Ovary (tissue), 10 donors: ENCODE measurements at places on chromosomes 2 and 18. TPM values are rescaled to one million over a fixed set of nuclear protein-coding genes. Genes with fewer than 3 reads are reported as not detected.

GRCh38 chr2:59560769-59561168, 992.7 kb downstream of the BCL11A start:
- no peaks in the 10 kb centered on the region for H3K27me3 ChIP-seq
- no peak for DNase-seq
- H3K4me1 ChIP-seq: no peaks in the 10 kb centered on the region
- H3K4me3 ChIP-seq: no peak overlapping the region
- H3K36me3 ChIP-seq: no peaks in the 10 kb centered on the region
- no peak overlapping the region for H3K27ac ChIP-seq

DNA sequence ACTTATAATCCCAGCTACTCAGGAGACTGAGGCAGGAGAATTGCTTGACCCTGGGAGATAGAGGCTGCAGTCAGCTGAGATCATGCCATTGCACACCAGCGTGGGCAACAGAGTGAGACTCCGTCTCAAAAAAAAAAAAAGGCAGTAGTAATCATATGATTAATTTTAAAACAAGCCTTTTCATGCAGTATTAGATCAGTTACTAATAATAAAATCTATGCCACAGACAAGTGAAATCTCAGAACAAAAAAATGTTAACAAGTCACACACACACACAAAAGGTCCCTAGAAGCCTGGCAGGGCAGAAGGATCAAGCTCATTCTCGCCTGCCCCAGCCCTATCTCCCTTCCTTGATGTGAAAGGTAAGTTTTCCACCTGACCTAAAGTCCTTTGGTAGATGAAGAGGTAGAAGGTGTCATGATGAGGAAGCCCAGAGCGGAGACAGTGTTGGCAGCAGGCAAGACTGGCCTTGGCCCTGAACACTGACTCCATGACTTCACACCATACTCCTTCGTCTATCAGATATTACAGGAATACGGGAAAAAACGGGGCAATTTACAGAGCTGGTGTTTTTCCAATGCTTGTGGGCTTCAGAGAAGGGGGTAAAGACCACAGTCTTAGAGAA, 10.6 kb downstream of the KDSR start:
- no peak overlapping the region for H3K27ac ChIP-seq
- DNase-seq: no peak
- H3K4me1 ChIP-seq: no peaks in the 10 kb centered on the region
- H3K36me3 ChIP-seq: no peaks in the 10 kb centered on the region
- no peak overlapping the region for H3K4me3 ChIP-seq
- no peaks in the 10 kb centered on the region for H3K27me3 ChIP-seq

DNA sequence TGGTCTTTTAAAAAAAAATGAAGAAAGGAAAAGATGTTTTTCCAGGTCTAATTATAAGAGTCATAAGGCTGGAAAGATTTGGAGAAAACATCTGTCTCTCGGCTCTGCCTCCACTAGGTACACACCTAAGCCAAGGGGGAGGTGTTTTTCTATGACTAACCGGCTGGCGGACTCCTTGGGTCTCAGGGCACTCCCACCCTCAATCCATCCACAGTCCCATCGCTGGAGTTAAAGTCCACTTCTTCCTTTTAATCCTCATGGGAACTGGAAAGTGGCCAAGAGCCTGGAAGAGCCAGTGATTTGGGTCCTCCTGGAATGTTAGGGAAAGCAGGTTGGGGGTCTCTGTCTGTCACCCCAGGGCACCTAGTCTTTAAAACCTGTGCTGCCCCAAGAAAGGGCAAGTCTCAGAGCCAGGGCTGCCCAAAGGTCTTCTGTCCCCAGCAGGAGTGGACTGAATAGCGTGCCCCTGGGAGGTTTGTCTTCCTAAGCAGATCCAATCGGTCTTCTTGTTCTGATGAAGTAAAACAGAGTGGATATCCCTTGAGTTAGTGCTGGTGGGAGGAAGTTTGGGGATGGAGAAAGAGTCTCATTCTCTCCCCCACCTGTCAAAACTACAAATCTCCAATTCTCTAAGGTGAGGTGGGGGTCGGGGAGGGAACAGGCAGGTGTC, 66.4 kb downstream of the MCFD2 start:
- peak overlapping the region; percentile 96 for H3K27ac ChIP-seq
- no peaks in the 10 kb centered on the region for H3K36me3 ChIP-seq
- H3K4me3 ChIP-seq: no peak overlapping the region
- H3K27me3 ChIP-seq: no peaks in the 10 kb centered on the region
- peaks cover 51% of the 10 kb centered on the region for H3K4me1 ChIP-seq

DNA sequence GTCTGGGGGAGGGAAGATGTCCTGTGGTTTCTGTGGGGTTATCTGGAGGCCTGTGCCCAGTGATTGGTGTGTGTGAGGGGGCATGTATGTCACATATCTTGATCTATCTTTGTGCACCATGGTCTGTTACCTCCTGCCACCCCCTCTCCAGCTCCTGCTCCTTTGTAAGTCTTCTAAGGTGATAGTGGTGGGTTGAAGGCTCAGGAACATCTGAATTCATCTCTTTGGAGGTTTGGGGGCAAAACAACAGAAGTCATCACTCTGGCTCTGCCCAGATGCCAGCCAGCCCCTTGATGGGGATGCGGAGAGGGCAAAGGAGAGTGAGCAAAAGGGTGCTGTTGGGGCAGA, 2.7 kb upstream of the WNT6 start:
- H3K27ac ChIP-seq: no peak overlapping the region
- DNase-seq: no peak
- H3K36me3 ChIP-seq: no peaks in the 10 kb centered on the region
- H3K27me3 ChIP-seq: no peaks in the 10 kb centered on the region

GRCh38 chr2:138267902-138268254, 233.7 kb upstream of the SPOPL start:
- H3K36me3 ChIP-seq: no peaks in the 10 kb centered on the region
- peaks cover 6% of the 10 kb centered on the region for H3K4me1 ChIP-seq
- no peak for DNase-seq
- no peak overlapping the region for H3K4me3 ChIP-seq
- H3K27me3 ChIP-seq: no peaks in the 10 kb centered on the region
- H3K27ac ChIP-seq: no peak overlapping the region

GRCh38 chr2:10345813-10346212, 43.1 kb downstream of the HPCAL1 start:
- no peaks in the 10 kb centered on the region for H3K36me3 ChIP-seq
- no peaks in the 10 kb centered on the region for H3K4me1 ChIP-seq
- DNase-seq: no peak
- H3K27ac ChIP-seq: no peak overlapping the region
- no peaks in the 10 kb centered on the region for H3K27me3 ChIP-seq

DNA sequence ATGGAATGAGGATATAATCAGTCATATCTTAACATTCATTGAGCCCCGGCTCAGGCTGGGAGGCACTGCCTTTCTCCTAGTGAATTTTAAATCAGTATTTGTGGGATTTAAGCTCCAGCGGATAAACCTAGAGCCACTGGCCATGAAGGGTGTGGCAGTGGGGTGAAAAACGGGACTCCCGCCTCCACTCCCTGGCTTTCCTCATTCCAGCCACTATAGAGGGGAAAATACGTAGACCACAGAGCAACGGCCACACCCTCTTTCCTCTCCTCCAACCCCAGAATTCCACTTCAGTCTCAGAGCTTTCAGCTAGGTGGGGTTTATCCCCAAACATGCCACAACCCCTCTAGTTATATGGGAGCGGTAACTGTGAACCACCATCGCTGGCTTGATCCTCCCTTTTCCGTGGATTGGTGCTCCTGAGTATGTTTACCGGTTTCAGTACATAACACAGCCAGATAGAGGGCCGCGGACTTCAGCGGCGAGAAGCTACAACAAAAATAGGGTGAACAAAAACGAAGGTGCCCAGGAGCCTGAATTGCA, 70.6 kb upstream of the ITGB6 start:
- peak overlapping the region; percentile 46 for H3K4me3 ChIP-seq
- H3K36me3 ChIP-seq: no peaks in the 10 kb centered on the region
- peak overlapping the region; percentile 47 for H3K27ac ChIP-seq
- peak; percentile 44 for DNase-seq

GRCh38 chr2:88659538-88659915, 31.9 kb upstream of the RPIA start:
- H3K27me3 ChIP-seq: no peaks in the 10 kb centered on the region
- no peak overlapping the region for H3K4me3 ChIP-seq
- H3K27ac ChIP-seq: no peak overlapping the region
- no peaks in the 10 kb centered on the region for H3K4me1 ChIP-seq

DNA sequence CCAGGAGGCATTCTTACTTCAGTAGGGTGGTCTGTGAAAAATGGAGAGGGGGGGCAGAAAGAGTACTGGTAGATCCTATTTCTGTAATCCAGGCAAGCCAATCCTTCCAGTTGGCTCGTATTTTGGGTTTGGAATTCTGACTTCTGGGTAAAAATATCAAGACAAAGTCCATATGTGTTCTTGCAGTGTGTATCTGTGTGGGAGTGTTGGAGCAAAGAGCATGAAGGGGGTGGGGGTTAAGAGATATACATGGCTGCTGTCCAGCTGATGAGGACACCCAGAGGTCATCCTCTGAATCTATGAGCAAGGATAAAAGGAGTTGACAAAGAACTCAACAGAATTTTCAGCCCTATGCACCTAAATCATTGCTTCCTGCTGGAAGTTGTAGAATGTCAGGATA, 375.8 kb upstream of the PIK3C3 start:
- H3K4me1 ChIP-seq: no peaks in the 10 kb centered on the region
- no peak overlapping the region for H3K27ac ChIP-seq
- H3K27me3 ChIP-seq: no peaks in the 10 kb centered on the region
- no peak overlapping the region for H3K4me3 ChIP-seq
- DNase-seq: no peak

DNA sequence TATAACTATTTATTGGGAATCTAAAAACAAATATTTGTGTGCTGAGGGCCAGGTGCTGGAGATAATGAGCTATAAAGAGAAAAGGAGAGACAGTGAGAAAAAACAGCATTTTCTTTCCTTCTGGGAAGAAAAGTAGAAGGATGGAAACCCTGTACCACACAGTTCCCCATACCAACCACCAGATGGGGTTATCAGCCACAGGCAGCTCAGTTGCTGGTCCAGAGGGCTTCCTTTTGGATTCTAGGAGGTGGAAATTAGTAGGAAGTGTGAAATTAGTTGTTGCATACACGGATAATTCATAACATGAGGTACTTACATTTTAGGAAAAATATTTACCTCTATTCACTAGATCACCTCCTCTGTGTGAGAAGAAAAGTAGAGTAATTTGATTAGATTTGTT, 237.0 kb upstream of the FOSL2 start:
- no peak overlapping the region for H3K27ac ChIP-seq
- no peak overlapping the region for H3K4me3 ChIP-seq
- H3K27me3 ChIP-seq: no peaks in the 10 kb centered on the region
- peaks cover 2% of the 10 kb centered on the region for H3K4me1 ChIP-seq
- H3K36me3 ChIP-seq: no peaks in the 10 kb centered on the region

- no peak overlapping the region for H3K27ac ChIP-seq
- no peaks in the 10 kb centered on the region for H3K36me3 ChIP-seq
- no peaks in the 10 kb centered on the region for H3K27me3 ChIP-seq
- H3K4me3 ChIP-seq: no peak overlapping the region
- peaks cover 5% of the 10 kb centered on the region for H3K4me1 ChIP-seq
Measured at GRCh38 chr2:148670773-148671172, 26.2 kb downstream of the EPC2 start.

DNA sequence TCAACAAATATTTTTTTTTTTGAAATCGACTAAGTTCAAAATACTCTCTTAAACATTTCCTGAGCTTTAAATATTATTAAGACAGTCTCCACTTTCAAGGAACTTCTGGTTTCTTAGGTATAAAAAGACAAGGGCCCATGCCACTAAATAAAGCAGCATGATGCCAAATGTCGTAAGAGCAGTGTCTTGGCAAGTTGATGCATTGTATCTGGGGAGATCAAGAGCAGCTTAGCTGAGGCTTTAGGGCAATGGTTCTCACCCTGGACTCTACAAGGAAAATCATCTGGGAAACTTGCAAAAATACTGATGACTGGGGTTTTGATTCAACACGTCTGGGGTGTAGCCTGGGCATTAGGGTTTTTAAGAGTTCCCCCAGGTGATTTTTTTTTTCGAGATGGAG, 41.3 kb downstream of the COL4A3 start:
- H3K27ac ChIP-seq: no peak overlapping the region
- no peak overlapping the region for H3K4me3 ChIP-seq
- no peak for DNase-seq

DNA sequence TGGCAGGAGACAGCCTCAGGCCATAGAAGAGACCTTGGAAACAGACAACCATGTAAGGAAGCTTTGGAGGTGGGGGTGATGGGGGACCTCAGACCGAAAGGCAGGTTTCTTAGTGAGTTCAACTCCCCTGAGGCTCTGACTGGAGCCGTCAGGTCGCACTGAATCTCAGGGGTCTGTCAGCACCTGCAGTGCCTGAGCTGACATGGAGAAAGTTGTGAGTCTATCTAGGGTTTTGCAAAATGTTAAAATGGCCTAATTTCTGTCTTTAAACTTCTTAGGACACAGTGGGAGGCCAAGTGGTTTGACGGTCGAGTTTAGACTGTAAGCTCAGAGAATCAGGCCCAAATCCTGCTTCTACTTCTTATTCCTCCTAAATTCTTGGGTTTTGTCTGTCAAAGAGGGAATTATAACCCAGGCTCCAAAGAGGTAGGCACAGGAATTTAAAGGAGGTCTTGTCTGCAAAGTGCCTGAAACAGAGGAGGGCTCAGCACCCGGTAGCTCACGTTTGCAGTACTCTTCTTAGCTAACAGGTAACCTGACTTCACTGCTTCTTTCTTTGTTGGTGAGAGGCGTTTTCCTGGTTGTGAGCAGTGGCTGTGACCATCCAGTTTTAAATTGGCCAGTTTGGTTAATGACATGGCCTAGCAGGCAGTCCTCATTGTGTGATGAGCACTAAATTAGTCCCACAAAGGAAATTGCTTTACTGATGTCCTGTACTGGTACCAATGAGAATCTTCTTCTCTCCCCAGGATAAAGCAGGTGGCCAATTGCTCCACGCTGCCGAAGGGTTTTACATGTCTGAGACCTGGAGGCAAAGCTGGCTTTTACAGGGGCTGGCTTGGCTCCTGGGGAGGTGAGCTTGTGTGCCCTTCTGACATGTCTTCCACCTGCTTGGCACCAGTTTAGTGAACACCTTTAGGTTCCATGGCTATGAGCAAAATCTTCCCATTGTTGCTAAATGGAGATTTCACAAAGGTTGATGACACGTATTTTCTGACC, 95.7 kb downstream of the MYCN start:
- H3K27ac ChIP-seq: no peak overlapping the region
- H3K4me1 ChIP-seq: no peaks in the 10 kb centered on the region
- no peaks in the 10 kb centered on the region for H3K36me3 ChIP-seq
- H3K4me3 ChIP-seq: no peak overlapping the region
- no peak for DNase-seq
- no peaks in the 10 kb centered on the region for H3K27me3 ChIP-seq

- no peak overlapping the region for H3K4me3 ChIP-seq
- no peak overlapping the region for H3K27ac ChIP-seq
- H3K27me3 ChIP-seq: no peaks in the 10 kb centered on the region
- no peaks in the 10 kb centered on the region for H3K36me3 ChIP-seq
Measured at GRCh38 chr2:35530615-35531135, 824.9 kb upstream of the CRIM1 start.

The IHH gene
- total RNA-seq: 0.15 TPM

The TEX44 gene
- not detected for total RNA-seq

The SLC19A3 gene
- total RNA-seq: 4.0 TPM

The DYSF gene
- 3.4 TPM for total RNA-seq

The CERS6 gene
- total RNA-seq: 29.9 TPM

The MOGAT1 gene
- total RNA-seq: not detected

The RGPD5 gene
- total RNA-seq: 40.0 TPM

The TTR gene
- total RNA-seq: not detected

The DTNB gene
- 22.2 TPM for total RNA-seq

The CCDC148 gene
- total RNA-seq: 3.5 TPM

The PUS10 gene
- total RNA-seq: 4.7 TPM

The UGT1A7 gene
- not detected for total RNA-seq

The CD207 gene
- total RNA-seq: 0.32 TPM
